Mucosa of gallbladder (tissue), 1 donor: ENCODE measurements at places on chromosomes 4 and X.

DNA sequence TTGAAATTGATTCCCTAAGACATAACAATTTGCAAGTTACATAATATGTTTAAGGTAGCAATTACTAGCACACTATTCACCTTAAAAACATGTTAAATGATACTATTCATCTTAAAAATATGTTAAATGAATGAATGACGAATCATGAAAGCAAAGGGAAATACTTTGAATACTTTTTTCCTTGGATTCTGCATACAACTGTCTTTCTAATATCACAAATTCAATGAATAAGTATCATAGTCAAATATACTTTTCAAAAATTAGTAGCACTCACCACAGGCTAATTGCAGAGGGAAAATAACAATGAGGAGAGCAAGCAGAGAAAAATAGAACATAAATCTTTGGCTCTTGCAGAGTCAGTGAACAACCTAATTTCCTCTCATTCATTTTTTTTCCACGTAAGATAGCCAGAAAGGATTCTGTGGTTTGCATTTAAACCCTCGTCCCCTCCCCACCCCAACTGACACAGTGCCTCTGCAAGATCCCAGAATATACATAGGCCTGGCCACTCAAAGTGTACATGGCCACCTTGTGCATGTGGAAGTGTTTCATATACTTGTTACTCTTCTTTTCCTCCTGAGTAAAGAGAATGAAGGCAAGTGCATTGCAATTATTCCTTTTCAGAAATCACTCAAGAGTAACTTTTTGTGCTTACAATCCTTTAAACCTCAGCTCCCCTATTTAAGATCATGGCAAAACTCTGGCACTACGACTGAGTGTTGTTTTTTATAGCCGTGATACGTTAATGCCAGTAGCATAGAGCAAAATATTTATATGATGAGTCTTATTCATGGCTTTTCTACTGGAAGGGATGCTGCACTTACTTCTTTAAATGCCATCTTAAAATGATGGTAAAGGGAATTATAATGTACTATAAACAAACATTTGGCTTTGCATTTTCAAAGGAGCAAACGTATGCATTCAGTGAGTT, 236.4 kb downstream of the PDGFC start:
- DNase-seq = no peak

GRCh38 chr4:89915937-89916336, 21.3 kb downstream of the MMRN1 start:
- no peak for DNase-seq

DNA sequence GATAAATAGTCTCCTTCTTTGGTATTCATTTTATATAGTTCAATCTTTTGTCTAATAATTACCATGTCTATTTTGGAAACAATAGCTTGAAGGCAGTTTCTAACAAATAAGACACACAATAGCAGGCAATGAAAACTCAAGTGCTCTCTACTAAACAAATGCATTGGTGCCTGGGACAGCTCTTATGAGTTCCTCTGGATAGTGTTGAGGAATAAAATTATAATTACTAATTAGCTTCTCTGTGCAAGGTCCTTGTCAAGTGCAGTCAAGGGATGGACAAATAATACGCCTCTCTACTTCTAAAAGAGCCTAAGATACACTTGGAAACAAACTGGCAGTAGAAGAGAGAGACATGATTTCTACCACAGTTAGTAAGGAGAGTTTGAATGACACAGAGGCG, 229.0 kb upstream of the GLRA2 start:
- DNase-seq = no peak

DNA sequence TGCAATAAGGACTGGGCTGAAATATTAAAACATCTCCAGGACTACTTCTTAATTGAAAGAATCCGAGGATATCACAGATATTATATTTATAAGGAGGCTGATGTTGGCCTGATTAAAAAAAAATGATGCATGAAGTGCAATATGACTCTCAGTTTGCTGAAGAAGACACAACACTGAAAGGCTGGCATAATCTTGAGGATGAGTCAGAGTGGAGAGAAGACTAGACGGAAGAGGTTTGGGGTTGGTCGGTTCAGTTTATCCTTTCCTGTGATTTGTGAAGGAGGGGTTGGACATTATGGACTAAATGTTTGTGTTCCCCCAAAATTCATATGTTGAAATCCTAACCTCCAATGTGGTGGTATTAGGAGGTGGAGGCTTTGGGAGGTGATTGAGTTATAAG, 170.3 kb downstream of the CORIN start:
- no peak for DNase-seq

GRCh38 chr4:109554971-109555370, 5.1 kb upstream of the MCUB start:
- DNase-seq = no peak

GRCh38 chr4:153221783-153222706, 17.8 kb downstream of the TRIM2 start:
- DNase-seq = peak; percentile 54

- DNase-seq = no peak
Measured at GRCh38 chr4:156981262-156981769, 9.7 kb upstream of the PDGFC start.

DNA sequence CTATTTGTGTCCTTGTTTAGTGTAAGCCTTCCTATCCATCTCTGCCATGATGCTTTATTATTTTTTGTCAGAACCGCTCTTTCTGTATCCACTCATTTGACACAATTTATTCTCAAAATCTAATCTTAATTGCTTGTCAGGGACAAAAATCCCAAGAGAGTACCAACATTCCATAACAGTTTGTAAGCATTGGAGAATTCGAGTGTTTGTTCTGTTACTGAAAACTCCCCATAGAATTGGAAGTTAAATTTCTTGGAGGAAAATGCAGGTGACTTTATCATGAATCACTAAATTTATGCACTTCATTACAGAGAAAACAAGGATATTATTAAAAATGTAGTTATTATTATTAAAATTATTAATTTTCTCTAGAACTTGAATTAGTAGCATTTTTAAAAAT, 1986.1 kb downstream of the ARAP2 start:
- DNase-seq = no peak

- DNase-seq = no peak
Measured at GRCh38 chrX:40418146-40418812, 162.5 kb upstream of the ATP6AP2 start.

DNA sequence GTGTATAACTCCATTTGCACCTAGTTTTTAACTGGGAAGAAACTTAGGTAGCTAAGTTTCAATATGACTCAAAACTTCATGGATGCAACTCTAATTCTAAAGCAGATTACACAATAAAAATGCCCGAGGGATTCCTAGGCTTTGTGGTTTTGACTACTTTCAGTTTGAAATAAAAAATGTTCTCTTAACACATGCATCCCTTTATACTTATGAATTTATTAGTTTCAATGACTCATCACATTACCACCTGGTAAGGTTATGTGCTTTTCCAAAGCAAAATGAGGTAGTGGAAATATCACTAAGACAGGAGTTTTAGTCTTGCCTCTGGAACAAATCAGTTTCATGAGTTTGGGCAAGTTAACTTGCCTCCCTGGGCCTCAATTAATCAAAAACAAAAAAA, 125.5 kb downstream of the OPHN1 start:
- DNase-seq = no peak

GRCh38 chrX:44244008-44244407, 99.5 kb downstream of the EFHC2 start:
- no peak for DNase-seq

GRCh38 chr4:111602848-111603247, 542.4 kb upstream of the FAM241A start:
- DNase-seq = no peak

DNA sequence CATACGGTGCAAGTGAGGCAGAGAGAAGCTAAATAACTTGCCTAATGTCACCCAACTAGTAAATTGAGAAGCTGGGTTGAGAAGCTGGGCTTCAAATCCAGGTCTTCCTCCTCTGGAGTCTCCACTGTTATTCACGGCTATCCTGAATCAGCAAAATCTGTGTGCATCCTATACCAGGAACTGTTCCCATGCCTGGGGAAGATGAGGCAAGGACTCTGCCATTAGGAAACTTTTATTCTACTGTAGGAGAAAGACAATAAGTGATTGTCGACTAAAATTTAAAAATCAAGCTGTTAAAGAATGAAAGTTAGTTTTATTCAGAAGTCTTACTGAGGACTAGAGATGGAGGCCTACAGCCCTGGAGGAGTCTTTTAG, 872 bp upstream of the TEC start:
- DNase-seq = no peak

- DNase-seq = no peak
Measured at GRCh38 chrX:105116486-105116885, 104.0 kb downstream of the TEX13A start.

DNA sequence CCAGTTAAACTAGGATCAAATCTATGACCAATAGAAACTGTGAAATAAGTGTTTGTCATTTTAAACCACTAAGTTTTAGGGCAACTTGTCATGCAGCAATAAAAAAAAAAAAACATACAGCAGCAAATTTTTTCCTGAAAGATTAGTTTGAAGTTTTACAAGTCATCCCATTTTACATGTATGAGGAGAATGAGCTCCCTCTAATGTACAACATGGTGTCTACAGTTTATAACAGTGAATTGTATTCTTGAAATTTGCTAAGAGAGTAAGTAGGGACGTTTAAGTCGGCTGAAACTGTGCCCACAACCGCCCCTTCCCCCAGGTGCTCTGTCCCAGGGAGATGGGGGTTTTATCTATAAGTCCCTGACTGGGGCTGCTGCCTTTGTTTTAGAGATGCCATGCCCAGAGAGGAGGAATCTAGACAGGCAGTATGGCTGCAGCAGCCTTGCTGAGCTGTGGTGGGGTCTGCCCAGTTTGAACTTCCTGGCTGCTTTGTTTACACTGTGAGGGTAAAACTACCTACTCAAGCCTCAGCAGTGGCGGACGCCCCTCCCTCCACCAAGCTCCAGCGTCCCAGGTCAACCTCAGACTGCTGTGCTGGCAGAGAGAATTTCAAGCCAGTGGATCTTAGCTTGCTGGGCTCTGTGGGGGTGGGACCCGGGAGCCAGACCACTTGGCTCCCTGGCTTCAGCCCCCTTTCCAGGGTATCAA, 499.3 kb upstream of the CT83 start:
- DNase-seq = no peak

GRCh38 chr4:157221895-157222770, 1.6 kb downstream of the GRIA2 start:
- DNase-seq = no peak

GRCh38 chr4:30725562-30725961, 5.4 kb downstream of the PCDH7 start:
- no peak for DNase-seq

DNA sequence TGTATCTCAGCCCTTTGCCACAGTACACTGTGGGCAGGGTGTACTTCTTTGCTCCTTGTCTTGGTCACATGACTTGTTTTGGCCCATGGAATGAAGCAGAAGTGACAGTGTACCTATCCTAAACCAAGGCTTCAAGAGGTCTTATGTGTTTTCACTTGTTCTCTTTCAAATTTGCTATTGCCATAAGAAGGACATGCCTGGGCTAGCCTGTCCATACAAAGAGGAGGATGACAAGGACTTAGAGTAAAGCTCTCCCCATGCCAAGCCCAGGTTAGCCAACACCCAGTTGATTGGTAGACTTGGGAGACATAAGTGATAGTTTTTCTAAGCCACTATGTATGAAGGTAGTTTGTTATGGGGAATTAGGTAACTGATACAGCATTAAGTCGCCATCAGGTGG, 141.1 kb upstream of the MID1 start:
- no peak for DNase-seq

- DNase-seq = no peak
Measured at GRCh38 chr4:47427935-47428334, 35.6 kb downstream of the COMMD8 start.
